ENCODE measurements at places on chromosomes 2 and 18. TPM values are rescaled to one million over a fixed set of nuclear protein-coding genes. Genes with fewer than 3 reads are reported as not detected.

STPG4 gene
- not detected for total RNA-seq

DNA sequence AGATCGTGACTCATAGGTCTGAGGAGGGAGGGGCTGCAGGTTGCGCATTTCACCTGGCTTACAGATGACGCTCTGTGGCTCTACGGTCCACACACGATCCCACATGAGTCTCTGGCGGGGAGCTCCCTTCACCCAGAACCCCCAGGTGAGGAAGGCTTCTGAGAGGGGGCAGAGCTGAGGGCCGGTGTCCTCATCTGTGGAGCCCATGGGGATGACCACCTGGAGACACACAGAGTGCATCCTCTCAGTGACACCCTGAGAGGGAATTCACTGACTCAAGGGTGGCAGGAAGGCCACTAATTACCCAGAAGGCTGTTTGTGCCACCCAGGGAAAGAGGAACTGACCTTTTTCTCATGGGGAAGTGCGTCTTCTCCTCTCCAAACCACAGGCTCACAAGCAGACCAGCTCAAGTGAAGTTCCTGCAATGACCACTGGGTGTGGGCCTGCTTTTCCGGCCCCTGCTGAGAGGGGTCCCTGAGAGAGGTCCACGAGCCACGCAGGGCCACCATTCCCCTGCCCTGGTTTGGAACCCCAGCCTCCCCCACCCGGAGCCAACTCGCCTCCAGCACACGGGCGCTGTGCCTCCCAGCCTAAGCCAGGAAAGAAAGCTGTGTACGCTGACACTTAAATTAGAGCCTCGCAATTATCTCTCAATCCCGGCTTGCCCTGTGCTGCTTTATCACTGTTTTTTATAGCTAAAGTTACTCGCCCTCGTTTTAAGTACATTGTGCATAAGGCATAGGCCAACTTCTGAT lies 114.1 kb downstream of the BCL11A start:
- DNase-seq = no peak

PARD6G gene
- 0.38 TPM for total RNA-seq

- no peak for DNase-seq
Measured at GRCh38 chr2:57936216-57936615, 110.4 kb upstream of the VRK2 start.

DNA sequence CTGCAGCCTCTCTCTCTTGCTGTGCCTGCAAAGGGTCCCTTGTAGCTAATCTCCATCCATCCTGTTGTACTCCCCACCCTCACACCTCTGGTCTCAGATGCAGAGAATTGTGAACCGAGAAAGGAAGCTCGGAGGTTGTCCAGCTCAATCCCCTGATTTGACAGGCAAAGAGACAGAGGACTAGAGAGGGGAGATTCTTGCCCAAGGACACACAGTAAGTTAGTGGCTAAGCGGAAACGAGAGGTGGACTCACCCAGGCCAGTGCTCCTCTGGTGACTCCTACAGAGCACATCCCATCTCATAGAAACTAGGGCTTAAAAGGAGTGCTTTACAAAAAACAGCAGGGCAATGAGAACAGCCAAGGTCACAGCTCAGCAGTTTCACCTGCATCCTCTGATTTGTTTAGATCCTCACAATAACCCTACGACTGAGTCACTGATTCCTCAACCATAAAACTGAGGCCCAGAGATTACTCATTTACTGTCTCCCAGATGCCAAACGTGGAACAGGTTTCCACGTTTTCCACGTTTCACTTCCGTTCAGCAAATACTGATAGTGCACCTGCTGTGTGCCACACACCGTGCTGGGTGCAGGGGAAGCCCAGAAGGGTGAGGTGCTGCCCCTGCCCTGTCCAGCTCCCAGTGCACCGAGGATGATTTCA lies 22.1 kb downstream of the EHD3 start:
- DNase-seq = no peak

- no peak for DNase-seq
Measured at GRCh38 chr2:150387586-150388288, 99.7 kb downstream of the RND3 start.

- no peak for DNase-seq
Measured at GRCh38 chr2:234960175-234961088, 8.6 kb downstream of the SH3BP4 start.

DNA sequence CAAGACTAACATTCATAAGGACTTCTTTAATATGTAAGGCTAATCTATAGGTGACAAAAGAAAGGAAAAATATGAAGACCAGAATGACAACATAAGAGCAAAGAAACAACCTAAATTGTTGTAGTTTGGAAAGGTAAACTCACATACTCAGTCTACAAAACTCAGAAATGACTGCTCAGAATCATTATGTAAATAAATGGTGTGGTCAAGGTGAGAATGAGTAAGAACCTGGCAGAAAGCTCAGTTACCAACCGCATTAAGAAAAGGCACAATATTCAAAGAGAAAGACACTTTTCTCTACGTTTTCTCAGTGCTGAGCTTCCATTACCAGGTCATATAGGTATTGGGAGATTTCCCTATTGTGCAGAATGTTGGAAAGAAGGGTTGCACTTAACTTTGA lies 15.8 kb downstream of the ATF2 start:
- DNase-seq = no peak

TMEM163 gene
- total RNA-seq = 0.14 TPM

SERPINB3 gene
- not detected for total RNA-seq

DNA sequence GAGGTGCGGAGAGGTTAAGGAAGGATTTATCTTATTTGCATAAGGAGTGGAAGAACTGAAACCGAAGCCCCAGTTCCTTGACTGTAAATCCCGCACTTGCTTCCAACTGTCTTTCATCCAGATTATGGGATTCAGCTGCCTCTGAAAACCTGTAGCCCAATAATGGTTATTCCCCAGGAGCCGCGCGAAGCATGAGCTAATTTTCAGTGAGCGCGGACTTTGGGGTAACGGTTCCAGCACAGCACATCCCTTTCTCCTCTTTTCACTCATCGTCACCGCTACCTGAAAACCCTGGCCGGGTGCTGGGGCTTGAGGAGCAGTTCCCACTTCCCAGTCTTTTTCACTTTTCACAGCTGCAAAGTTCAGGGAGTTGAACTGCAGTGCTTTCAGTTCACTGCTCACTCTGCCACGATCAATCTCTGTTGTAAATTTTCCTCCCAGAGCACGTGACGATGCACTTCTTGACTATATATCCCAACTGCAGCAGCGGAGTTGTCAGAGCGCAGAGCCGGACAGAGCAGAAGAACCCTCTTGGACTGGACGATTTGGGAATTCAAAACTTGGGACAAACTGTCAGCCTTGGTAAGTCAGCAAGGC lies at the start of gene KCNE4:
Gene KCNE4, plus strand, starts transcription at position 498 of the 597 bp plus-strand sequence. CDS start 641 bp downstream, outside the sequence.
- no peak for DNase-seq

GRCh38 chr2:235784788-235785187 lies 290.9 kb downstream of the AGAP1 start:
- no peak for DNase-seq

DNA sequence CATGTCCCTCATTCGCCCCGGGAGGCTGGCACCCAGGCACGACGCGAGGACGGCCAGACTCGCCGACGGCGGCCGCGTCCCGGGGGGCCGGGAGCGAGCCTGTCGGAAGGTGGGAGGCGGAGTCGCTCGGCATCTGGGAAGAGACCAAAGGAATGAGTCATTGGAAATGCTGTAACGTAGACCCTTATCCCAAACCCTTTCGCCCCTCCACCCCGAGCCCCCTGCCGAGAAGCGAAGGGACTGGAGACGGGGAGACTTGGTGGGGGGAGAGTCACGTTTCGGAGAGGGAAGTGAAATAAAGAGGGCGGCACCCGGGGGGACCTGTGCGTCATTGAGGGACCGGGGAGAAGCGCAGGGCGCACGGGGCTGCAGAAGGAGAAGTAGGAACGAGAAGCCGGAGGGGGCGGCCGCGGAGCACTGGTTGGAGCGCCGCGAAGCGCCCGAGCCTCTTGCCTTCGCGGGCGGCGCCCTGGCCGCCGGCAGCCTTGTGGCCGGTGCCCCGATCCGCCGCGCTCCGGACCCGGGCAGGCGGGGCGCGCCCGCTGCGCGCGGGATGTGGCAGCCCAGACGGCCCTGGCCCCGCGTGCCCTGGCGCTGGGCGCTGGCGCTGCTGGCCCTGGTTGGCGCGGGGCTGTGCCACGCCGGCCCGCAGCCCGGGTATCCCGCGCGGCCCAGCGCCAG lies at the start of gene EMILIN2:
Gene EMILIN2, plus strand, starts transcription at position 371 of the 681 bp plus-strand sequence. Its CDS starts 183 bp downstream, at position 554.
- DNase-seq = peak; percentile 56

COL3A1 gene
- not detected for total RNA-seq

LOXHD1 gene
- total RNA-seq = not detected

KCNF1 gene
- not detected for total RNA-seq

GRCh38 chr18:59264121-59264571 lies 9.1 kb downstream of the RAX start:
- no peak for DNase-seq

- DNase-seq = no peak
Measured at GRCh38 chr2:197414515-197414914, 20.3 kb downstream of the SF3B1 start.

DNA sequence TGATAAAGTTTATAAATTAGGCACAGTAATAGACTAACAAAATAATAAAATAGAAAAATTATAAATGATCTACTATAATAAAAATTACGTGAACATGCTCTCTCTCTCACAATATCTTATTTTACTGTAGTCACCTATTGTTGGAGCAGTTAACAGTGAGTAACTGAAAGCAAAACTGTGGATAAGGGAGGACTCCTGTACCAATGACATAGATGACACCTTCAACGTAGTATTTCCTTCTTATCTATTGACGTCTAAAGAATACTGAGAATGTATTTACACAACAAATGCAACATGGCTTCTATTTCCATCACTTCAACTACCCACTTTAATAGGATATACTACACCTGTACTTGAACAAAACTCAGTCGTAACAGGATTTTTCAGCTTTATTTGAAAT lies 31.5 kb downstream of the HNRNPLL start:
- no peak for DNase-seq

- DNase-seq = no peak
Measured at GRCh38 chr2:66789741-66790140, 354.8 kb downstream of the MEIS1 start.

TANC1 gene
- total RNA-seq = 0.47 TPM

DNA sequence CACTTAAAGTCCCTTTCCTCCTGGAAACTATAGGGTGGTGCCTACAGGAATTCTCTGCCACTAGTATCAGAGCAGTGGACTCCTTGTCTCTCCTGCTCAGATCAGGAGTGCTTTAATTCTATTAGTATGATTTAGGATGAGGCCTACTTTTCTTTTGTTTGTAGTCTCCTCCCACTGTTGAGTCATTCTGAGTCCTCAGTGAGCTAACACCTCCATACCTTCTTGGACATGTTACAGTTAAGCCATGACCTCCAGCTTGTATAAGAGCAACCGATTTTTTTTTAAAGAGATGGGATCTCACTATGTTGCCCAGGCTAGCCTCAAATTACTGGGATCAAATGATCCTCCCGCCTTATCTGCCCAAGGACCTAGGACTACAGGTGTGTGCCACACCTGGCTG lies 48.7 kb upstream of the OTOF start:
- DNase-seq = no peak

DNA sequence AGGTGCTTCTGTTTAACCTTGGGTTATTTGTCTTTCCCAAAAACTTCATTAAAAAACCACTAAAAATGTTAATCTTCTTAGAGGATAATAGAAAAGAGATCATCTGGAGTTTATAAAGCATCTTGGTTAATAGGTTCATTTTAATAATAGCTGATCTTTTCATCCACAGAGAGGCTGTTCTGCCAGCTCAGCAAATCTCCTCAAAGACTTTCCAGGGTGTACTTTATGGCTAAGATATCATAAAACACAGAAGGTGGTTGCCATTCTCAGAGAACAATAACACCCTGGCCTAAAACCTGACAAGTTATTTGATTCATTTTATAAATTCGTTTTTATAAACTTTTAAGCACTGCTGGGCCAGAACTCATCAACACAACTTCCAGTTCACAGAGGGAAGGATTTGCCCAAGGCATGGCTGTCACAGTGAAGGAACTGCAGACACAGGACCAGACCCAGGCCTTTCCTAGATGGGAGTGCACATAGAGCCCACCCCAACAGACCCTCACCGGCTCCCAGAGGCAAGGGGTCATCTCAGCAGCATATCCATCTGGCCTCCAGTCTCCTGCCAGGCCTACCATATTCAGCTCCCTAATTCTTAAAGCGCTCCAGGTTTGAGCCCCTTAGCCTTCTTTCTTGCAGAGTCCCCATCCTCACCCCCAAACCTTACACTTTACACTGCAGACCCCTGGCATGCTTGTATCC lies 203.4 kb upstream of the RAB6C start:
- no peak for DNase-seq

DNA sequence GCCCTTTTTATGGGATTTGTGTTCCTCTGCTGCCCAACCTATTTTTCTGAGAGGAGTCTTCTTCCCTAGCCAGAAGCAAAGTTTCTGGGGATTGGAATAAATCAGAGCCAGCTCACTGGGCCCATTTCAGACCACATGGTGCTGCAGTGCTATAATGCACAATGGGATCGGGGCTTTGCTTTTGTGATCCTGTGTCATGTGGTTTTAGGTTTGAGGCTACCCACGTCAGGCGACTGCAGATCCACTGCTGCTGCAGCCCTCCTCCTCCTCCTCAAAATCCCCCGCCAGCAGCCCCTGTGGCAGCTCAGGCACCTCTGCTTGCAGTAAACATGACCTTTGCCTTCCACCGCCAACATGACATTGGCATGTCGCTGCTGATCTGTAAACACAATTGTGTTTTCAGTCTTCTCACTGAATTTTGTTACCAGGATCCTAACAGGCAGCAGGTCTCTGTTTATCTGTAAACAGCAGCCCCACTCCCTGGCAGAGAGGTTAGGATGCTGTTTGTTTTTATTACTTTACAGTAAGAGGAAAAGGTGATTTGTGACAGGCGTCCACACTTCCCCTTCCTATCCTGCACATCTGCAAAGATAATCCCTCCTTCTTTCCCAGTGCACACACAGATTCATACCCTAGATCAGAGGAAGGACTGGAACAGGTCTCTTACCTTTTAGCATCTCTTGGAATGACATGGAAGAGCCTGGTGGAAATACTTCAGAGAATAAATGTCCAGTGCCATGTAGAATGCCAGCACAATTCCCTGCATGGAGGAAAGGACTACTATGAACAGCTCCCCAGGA lies 130.8 kb downstream of the FOXI3 start:
- no peak for DNase-seq

DNA sequence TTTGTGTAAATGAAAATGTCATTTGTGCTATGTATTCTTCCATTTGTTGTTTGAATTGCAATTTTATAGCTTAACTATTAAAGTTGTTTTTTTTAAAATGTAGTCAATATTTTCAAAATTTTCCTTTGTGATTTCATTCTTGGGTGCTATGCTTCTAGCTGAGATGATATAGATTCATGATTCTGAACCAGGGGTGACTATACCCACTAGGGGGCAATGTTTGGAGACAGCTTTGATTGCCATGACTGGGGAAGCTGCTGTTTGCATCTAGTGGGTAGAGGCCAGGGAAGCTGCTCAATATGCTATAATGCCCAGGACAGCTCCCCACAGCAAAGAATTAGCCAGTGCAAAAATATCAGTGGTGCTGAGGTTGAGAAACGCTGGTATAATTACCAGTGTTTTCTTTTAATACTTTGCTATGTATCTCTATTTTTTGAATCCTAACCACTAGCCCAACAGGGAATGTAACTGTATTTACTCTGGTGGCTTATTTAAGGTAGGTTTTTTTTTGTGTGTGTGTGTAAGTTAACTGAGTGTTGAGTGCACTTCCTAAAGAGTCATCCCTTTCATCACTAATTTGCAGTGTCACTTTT lies 99.7 kb downstream of the MEP1B start:
- no peak for DNase-seq
